ENCODE measurements at places on chromosomes 1 and 21. TPM values are rescaled to one million over a fixed set of nuclear protein-coding genes. Genes with fewer than 3 reads are reported as not detected.

VANGL1 gene
- 5.2 TPM for total RNA-seq

TMPRSS2 gene
- total RNA-seq, result not detected

CTSS gene
- 34.9 TPM for total RNA-seq

IER5 gene
- total RNA-seq, result 15.1 TPM

NTMT2 gene
- 4.1 TPM for total RNA-seq

OVAAL gene
- 1.1 TPM for total RNA-seq

FCRL1 gene
- total RNA-seq, result not detected

CFHR1 gene
- not detected for total RNA-seq

AADACL4 gene
- not detected for total RNA-seq

CYP4A22 gene
- 0.16 TPM for total RNA-seq

RIIAD1 gene
- 8.3 TPM for total RNA-seq

KRTAP13-2 gene
- total RNA-seq, result not detected

TAS1R1 gene
- not detected for total RNA-seq

KIF26B gene
- total RNA-seq, result 2.4 TPM

AADACL3 gene
- total RNA-seq, result not detected

PEAR1 gene
- 6.7 TPM for total RNA-seq

MYBPHL gene
- total RNA-seq, result 0.73 TPM

MXRA8 gene
- total RNA-seq, result 21.7 TPM

HES2 gene
- not detected for total RNA-seq

EPHX1 gene
- total RNA-seq, result 68.6 TPM

ATAD3B gene
- total RNA-seq, result 7.9 TPM

LGR6 gene
- total RNA-seq, result 3.9 TPM

IL19 gene
- not detected for total RNA-seq

SPRR2E gene
- total RNA-seq, result not detected

BCL2L15 gene
- total RNA-seq, result not detected

CAMK1G gene
- total RNA-seq, result not detected

GPR89B gene
- 5.9 TPM for total RNA-seq

OR2T35 gene
- total RNA-seq, result not detected

Data from Right ventricle myocardium superior (tissue), 1 donor.